GM12864 (cell line): ENCODE measurements at places on chromosomes 6 and 20.

- no peak for DNase-seq
Measured at GRCh38 chr6:159116343-159116742, 52.9 kb upstream of the FNDC1 start.

GRCh38 chr6:75084872-75085381 is 120.9 kb downstream of the COL12A1 start:
- DNase-seq = no peak

GRCh38 chr6:150043096-150043495 is 17.8 kb upstream of the RAET1L start:
- DNase-seq = no peak

DNA sequence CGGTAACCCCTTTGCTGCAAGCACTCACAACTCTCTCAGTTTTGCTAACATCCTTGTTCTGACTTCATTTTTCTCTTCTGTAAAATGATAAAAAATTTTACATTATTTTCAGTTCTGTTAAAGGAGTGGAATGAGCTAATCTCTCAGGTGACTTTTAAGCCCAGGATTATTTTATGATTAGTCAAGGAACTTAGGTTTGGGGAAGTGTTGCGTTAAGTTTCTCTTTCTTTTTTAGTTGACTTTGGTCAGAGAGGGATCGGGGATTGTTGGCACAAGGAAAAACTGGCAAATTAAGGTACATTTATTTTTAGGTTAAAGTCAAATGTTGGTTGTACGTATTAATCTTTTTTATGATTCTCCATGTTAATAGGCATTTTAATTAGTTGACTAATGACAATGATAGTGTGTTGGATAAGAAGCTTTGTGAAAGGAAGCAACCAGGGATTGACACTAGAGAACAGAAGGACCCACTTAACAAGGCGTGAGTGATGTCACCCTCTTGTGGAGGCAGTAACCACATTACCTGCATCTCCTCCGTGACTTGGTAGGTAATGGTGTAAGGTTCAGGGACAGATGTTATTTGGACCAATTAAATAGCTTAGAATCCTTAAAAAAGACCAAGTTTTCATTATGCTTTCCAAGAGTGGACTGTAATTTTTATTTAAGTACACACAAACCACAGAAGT is 31.6 kb downstream of the CD83 start:
- no peak for DNase-seq

- DNase-seq = no peak
Measured at GRCh38 chr6:123016431-123017103, 20.5 kb downstream of the CLVS2 start.

DNA sequence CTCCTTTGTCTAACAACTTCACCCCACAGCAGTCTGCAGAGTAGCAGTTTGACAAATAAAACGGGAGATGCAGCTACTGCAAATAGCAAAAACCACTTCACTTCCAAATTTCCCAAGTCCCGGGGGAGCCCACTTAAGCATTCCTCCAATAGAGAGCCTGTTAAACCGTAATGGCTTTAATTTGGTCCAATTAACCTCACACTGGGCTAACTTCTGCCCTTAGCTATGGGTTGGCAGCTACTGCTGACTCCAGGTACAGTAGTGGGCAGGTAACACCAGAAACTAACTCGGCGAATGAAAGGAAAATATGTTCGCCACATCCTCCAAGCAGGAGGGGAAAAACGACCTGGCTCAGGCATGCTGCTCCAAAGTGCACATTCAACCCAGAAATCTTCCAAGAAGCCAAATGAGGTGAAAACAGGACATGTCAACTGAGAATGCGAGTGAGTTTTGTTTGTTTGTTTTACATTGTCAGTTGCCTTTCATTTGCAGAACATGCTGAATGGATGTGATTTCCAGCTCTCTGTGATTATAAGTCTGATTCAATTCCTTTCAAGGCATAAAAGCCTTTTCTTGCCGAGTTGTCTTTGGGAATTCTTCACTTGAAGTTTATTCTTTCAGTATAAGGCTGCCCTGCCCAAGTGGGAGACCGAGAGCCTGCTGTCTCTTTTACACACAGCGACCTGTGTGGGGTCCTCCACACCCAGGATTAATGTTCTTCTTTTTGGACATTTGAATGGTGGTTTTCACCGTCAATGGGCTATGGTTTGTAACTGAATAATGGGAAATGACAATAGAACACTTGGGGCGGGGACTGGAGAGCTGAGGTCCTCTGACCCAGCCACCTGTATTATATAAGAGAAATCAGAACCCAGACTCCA is 117.3 kb upstream of the ARMC2 start:
- no peak for DNase-seq

DNA sequence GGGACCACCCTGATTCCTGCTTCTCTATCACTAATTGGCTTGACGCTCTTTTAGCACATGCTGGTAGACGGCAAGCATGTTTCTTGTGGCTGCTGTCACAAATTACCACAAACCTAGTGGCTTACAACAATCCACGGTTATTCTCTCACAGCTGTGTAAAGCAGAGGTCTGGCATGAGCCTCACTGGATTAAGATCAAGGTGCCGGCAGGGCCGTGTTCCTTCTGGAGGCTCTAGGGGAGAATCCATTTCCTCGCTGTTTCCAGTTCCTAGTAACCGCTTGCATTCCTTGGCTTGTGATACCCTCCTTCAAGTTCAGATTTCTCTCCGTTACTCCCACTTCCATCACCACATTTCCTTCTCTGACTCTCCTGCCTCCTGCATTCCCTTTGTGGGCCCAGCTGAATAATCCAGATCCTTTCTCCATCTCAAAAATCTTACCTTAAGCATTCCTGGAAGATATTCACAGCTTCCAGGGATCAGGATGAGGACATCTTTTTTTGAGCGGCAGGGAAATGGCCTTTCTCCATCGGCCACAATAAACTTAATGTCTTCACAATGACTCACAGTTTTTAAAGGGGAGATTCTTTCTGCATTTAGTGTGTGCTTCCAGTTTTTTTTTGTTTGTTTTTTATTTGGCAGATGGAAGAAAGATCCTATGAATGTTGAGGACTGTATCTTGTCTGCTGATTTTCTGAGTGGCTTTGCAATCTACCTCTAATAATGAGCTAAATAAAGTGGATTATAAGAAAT is 39.9 kb downstream of the BMP6 start:
- no peak for DNase-seq

GRCh38 chr20:52775786-52776185 is 196.4 kb upstream of the TSHZ2 start:
- no peak for DNase-seq

DNA sequence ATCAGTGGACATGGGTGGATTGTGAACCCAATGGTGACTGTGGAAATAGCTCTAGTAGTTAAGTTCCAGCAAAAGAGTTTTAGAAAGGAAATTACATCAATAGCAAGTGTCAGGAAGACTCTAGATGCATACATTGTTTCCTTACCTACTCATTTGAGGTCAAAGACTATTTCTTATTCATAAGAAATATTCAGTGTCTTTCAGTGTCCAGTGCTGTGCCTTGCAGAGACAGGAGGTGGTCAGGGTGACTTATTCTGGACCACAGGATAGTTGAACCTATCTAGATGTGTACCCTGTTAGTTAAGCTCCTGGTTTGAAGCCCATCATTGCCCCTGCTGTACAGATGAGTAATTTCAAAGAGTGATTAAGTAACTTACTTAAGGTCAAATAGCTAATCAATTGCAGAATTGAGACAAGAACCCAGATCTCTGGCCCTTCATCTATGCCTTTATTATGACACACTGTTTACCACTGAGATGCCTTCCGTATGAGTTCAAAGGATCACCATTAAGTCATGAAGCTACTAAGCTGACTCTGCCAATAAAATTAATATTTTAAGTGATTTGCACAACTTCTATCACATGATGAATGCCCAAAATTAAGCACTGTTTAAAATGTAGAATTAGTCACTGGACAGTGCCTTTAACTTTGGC is 136.1 kb downstream of the PDSS2 start:
- no peak for DNase-seq

DNA sequence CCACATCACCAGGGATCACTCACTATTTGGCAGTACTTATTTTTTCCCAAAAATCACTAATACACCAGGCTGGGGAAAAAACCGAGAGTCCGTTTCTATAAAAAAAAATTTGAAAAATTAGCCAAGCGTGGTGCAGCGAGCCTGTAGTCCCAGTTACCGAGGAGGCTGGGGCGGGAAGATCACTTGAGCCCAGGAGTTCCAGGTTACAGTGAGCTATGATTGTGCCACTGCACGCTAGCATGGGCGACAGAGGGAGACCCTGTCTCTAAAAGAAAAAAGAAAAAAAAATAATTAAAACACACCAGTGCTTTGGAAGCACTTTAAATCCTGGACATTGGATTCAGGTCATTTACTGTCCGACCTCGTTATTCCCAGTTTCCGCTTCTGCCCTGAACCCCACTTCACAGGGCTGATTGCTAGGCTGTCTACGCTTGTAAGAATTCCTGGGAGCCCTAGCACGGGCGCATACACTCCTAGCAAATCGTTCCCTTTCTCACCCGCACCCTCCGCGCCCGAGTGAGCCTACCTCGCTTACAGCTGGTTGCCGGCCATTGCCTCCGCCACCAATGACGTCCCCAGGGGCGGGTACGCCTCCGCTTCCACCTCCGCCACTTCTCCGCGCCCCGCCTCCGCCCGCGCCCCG is at the start of gene TPMT:
Gene TPMT (minus strand): TSS at position 571 of the 643 bp plus-strand sequence. CDS start 5,950 bp downstream, outside the sequence.
- no peak for DNase-seq

DNA sequence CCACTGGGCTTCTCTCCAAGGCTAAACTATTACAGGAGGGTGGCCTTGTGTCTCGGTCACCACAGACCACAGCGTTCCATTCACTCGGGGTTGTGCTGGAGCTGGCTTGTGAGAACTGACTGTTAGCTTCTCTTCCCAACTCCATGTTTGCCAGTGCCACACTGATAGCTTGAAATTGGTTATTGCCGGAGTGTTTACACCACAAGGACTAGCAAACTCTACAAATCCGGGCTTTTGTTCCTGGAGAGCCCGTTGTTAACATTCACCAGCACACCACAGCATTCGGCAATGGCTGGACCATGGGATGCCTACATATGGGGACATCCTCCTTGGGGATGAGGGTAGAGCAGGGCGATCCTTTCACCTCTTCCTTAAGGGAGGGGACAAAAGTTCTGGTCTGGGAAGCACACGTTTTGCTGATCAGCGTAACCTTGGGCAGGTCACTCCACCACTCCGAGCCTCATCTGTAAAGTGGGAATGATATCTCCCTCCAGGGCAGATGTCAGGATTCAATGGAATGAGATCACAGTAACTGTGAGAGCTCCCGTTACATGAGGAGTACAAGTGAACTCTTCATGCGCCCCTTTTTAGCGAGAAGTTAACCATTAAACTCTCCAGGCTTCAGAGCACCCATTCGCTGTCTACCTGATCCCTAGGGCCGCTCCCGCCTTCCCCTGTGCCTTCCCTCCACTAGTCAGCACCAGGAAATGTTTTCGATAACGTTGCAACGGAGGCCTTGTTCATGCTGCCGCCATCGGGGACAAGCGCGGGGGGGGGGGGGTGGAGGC is 41.7 kb upstream of the TTPAL start:
- DNase-seq = no peak

DNA sequence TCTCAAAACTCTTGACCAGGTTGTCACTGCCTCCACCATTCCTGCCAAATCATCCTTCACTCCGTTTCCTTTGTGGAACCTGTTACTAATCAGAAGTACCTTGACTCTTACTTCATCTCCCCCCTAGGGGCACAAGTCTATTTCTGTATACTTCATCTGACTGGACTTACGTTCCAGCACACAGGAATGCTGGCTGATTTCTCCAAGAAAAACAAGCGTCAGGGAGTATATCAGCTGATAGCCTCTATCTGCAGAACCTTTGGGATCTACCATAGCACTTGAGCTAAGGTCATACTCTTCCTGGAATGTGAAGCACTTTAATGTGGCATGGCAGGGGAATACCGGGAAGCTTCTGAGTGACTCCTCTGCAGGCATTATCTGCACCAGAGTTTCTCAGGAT is 178.1 kb upstream of the MOCS1 start:
- DNase-seq = no peak

GRCh38 chr20:32839982-32840285 is 18.8 kb upstream of the EFCAB8 start:
- no peak for DNase-seq

DNA sequence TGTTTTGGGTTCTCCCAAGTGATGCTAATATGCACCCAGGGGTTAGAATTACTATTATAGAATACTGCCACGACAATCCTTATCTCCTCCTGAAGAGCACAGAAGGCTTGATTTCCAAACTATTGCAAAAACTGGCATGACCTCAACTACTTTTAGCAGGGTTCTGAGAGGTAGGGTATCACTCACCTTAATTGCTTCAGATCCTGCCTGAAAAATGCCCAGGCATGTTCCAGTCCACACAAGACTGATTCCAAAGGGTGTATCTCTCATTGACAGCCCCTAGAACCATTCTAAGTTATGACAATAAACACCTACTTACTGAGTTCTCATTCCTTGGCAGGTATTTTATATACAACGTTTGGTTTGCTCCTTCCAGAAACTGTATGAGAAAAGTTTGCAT is 5.0 kb upstream of the DSE start:
- no peak for DNase-seq

GRCh38 chr20:57714409-57715267 is 4.8 kb upstream of the PMEPA1 start:
- no peak for DNase-seq

DNA sequence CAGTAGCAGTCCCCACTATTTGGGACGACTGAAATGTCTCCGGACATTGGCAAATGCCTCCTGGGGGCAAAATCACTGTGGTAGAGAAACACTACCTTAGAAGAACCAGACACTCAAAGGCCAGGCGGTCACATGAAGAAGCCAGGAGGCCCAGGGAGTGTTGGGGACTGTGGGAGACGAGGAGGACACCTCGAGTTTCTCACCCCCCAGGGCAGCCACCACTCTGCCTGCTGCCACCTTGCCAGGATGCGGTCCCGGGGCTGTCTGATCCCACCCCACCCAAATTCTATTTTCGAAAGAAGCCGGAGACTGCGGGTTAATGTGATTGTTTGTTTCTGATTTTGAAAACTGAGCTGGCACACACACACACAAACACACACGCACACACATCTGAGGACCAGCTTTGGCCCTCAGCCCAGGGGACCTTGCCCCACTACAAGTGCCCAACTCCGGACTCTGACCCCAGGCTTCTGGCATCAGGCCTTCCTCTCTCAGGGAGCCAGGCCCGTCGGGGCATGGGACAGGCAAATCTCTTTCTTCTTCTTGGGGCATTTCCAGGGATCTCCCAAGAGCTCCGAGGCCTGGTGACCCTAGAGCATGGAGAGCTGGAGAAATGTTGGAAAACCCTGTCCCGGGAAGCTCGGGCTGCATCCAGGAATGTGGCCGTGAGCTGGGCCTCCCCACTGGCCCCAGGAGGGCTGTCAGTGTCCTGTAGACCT is 187.5 kb upstream of the PMEPA1 start:
- DNase-seq = no peak

- DNase-seq = no peak
Measured at GRCh38 chr6:44339763-44340625, 2.5 kb upstream of the SPATS1 start.

DNA sequence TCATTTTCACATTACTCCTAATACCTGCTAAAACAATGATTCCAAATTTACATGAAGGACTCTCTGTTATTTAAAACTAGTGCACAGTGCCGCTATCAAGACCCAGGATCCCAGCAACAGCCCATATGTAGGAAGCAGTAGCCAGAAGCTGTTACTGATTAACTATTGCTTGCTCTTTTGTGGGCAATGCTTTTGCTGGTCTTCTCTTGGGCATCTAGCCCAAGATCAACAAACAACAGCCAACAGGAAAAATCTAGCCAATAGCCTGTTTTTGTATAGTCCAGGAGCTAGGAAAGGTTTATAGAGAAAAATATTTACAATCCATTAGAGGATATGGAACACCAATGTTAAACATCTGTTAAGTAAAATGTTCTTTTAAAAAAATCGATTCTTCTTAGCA is 22.1 kb upstream of the TENT5A start:
- DNase-seq = no peak
